ENCODE measurements at places on chromosomes 3 and 15.

GRCh38 chr15:83769411-83769999 lies 115.6 kb downstream of the ADAMTSL3 start:
- no peak for DNase-seq

- no peak for DNase-seq
These were observed 20.7 kb downstream of the ZBTB38 start for GRCh38 chr3:141388823-141389621.

- no peak for DNase-seq
These were observed 110.8 kb downstream of the DUT start for GRCh38 chr15:48442011-48442410.

- peak; percentile 51 for DNase-seq
These were observed 103.6 kb upstream of the NUDT16 start for GRCh38 chr3:131277836-131278497.

DNA sequence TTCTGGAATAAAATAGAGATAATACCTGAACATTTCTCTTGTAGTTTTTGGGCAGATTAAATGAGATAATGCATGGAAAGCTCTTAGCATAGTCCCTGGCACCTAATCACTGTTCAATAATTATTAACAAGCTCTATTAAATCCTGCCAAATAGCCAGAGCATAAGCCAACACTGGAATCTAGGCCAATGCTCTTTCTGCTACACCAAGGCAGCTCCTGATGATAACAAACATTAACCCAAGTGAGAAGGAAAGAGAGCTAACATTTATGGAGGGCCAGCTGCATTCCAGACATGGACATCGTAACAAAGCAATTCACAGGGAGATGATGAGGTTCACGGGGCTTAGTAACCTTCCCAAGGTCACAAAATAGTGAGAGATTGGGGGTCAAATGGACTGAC lies 23.3 kb downstream of the LARP6 start:
- no peak for DNase-seq

DNA sequence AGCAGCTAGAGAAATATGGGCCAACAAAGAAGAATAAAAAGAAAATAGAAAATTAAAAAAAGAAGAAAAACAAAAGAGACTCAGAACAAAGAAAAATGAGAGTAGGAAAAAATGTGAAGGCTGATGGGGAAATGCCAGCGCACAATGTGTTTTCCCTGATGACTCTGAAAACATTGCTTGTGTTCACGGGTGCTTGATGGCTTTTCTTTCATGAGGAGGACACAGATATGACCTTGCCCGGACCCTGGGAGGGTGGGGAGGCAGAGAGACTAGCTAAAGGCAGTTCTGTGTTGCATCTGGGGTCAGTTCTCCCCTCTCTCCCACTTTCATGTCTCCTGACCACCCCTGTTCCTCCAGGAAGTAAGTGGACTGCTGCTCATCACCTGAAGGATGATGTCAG lies 125.9 kb downstream of the MOBP start:
- DNase-seq, result no peak

Measured in astrocyte of the cerebellum (primary cell).